ENCODE measurements at places on chromosomes 12 and 14. TPM values are rescaled to one million over a fixed set of nuclear protein-coding genes. Genes with fewer than 3 reads are reported as not detected.

The FGD4 gene
- total RNA-seq, result 21.5 TPM

The THTPA gene
- total RNA-seq, result 18.9 TPM

GRCh38 chr12:121590476-121591143 is 9.8 kb upstream of the KDM2B start:
- DNase-seq, result no peak

GRCh38 chr12:121218588-121219352 is 8.8 kb downstream of the P2RX4 start:
- no peak for DNase-seq

GRCh38 chr12:93798279-93799151 is 121.3 kb downstream of the CRADD start:
- no peak for DNase-seq
